ENCODE measurements at places on chromosomes 12 and 14. TPM values are rescaled to one million over a fixed set of nuclear protein-coding genes. Genes with fewer than 3 reads are reported as not detected.

DNA sequence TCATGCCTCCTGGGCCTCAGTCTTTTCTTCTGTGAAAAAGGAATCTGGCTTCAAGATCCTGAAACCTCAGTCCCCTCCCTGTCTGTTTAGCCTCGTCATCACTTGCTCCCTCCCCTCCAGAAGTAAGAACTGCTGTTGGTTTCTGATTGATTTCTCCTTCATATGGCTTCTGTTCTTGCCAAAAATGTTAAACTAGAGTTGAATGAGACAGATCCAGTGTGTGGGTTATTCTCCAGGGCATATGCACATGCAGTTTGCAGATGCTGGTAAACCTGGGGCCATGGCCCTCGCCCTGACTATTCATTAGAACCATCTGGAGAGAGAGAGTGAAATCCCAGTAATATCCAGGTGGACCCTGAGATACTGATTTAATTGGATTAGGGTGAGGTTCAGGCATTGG lies 175.1 kb downstream of the TMEM132C start:
- DNase-seq, result no peak

GRCh38 chr12:69435644-69436043 lies 34.5 kb upstream of the FRS2 start:
- no peak for DNase-seq

GRCh38 chr12:117884161-117884560 lies 84.6 kb downstream of the KSR2 start:
- no peak for DNase-seq

DNA sequence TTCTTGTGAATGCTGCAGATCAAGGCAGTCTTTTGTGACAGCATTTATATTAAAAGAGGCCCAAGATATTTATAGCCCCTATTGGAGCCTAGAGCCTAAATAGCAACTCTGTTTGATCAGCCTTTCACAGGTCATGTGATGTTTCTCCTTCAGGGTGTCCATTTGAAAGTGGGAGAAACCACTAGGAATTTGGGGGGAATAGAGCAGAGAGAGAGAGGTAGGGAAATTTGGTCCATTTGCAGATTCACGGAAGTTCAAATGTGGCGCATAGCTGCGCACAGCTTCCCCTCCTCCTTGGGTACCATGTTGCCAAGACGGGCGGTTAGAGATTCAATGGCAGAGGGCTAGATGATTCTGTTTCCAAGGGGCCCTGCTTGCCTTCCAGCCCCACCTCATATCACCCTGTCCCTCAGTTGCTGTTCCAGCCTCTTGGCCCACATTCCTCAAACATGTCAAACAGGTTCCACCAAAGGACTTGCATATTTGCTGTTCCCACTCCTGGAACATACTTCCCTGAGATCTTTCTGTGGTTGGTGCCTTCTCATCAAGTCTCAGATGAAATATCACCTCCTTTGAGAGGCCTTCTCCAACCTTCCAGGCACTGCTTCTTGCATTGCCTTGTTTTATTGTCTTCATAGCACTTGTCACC lies 220.8 kb downstream of the CHST11 start:
- DNase-seq, result no peak

The GNB3 gene
- polyA plus RNA-seq, result 4.6 TPM

The COX8C gene
- 1.2 TPM for polyA plus RNA-seq

The PPP1R1A gene
- polyA plus RNA-seq, result 48.8 TPM

The FAM181A gene
- polyA plus RNA-seq, result not detected
